OCI-M1 (cell line): ENCODE measurements at places on chromosomes 16 and 17.
A peak's percentile ranks its signal among the peaks of the same experiment; 100 is the strongest.

- DNase-seq = peak; percentile 30
These were observed 15.6 kb downstream of the SNX29 start for GRCh38 chr16:11992008-11992584.

DNA sequence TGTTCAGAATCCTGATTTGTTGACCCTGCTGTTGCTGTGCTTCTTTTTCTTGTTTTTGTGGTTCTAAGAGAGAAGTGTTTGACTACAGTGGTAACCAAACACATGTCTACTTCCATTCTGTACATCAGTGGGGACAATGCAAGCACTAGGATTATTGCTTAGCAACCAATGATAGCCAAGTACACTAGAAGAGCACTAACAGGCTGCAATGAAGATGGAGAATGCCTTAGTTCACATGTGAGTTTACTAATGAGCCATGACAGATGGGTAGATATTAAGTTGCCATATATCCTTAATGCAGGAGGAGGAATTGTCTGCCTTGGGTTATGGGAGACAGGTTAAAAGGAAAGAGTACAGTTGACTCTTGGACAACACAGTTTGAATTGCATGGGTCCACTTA, 8.3 kb downstream of the EFCAB5 start:
- DNase-seq = peak; percentile 40

DNA sequence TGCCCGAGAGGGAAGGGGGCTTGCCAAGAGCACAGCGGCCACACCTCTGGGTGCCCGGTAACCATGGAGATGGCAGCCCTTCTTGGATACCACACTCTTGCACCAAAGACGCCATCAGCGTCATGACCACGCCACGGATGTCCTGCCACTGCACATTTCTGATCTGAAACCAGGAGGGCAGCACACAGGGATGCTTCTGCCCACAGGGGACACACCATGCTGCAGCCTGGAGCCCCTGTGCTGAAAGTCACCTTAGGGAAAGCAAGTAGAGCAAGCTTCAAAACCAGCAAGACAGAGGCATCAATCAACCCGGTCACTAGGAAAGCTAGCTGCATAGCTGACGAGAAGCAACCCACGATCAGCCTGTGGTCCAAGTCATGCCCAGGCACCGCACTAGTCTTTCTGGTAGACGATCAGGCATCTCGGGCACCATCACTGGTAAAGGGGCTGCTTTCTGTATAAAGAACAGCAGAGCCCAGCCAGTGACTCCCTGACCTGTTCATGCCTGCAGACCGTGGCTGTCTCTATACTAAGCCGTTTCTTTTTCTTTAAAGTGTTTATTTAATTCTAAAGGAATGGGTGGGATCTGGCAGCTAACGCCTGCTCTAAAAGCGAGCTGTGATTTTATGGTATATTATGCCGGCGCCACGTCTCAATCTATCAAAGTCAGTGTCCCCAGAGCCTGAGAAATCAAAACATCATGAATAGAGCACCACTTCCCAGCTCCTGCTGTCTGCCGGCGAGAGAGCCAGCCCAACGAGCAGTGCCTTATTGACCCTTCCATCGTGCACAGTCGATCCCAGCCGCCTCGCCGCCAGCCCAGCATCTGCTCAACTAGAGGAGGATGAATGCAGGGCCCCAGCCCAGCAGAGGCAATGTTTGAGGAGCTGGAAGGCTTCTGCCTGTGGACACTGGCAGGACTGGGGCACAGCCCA, 244.7 kb downstream of the RBFOX3 start:
- DNase-seq = no peak

GRCh38 chr16:997440-998051, 16.0 kb downstream of the SOX8 start:
- no peak for DNase-seq
